ENCODE measurements at places on chromosomes 13 and 19.

DNA sequence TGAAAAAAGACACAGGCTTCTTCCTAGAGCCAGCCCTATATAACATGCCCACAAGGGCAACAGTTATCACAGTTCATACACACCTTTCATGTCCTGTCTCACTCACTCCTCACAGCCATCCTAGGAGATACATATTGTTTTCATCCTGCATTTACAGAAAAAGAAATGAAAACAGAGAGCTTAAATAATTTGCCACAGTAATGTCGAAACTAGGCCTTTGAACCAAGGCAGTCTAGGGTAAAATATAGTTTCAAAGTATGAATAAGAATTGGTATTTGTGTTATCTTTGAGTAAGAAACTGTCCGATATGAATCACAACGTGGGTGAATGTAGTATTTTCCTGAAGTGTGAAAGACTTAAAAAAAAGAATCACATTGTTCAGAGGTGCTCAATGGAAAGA, 26.8 kb downstream of the CLDN10 start:
- DNase-seq = no peak

DNA sequence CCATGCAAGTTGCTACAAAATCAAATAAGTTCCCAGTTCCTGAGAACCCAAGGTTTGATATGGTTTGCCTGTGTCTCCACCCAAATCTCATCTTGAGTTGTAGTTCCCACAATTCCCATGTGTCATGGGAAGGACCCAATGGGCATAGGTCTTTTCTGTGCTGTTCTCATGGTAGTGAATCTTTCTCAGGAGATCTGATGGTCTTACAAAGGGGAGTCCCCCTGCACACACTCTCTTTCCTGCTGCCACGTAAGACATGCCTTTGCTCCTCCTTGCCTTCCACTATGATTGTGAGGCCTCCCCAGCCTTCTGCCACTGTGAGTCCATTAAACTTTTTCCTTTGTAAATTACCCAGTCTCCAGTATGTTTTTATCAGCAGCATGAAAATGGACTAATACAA, 28.5 kb upstream of the TSHZ3 start:
- DNase-seq = no peak

- DNase-seq = no peak
Measured at GRCh38 chr19:590396-590745, 690 bp downstream of the HCN2 start.

- DNase-seq = no peak
Measured at GRCh38 chr19:45876411-45877197, 9.3 kb downstream of the IRF2BP1 start.

DNA sequence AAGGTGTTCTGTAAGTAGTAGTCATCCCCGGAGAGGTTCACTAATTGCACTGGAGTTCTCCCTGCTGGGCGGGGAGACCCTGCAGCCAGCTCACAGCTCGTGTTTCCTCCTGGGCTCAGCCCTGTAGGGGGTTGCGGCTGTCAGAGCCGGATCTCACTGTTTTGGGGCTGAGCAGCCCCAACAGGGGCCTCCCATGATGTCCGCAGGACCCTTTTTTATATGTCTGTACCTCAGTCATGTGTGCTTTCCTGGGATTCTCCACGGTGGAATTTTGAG, 130.2 kb upstream of the MCF2L start:
- no peak for DNase-seq

GRCh38 chr19:33379151-33379829, 5.8 kb downstream of the CEBPG start:
- no peak for DNase-seq

DNA sequence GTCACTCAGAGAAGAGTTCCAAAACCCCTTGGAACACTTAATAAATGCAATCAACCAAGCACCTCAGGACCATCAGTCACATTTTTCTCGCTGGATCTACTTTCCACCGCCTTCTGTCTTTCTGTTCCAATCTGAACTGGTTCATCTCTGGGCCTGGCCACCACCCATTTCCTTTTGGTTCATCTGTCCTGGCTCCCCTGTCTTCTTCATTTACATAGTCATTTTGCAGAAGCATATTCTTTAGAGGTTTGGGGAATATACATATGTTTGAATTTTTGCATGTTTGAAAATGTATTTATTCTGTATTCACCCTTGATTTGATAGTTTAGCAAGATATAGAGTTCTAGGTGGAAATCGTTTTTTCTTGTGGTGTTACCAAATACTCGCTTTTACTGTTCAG, 188.2 kb downstream of the MTUS2 start:
- no peak for DNase-seq

- no peak for DNase-seq
Measured at GRCh38 chr13:47337781-47338507, 441.1 kb upstream of the HTR2A start.

Data from OCI-LY7 (cell line).